ENCODE measurements at places on chromosomes 11 and 22.
A peak's percentile ranks its signal among the peaks of the same experiment; 100 is the strongest.

- DNase-seq: no peak
Measured at GRCh38 chr11:2446590-2447252, 1.9 kb downstream of the KCNQ1 start.

DNA sequence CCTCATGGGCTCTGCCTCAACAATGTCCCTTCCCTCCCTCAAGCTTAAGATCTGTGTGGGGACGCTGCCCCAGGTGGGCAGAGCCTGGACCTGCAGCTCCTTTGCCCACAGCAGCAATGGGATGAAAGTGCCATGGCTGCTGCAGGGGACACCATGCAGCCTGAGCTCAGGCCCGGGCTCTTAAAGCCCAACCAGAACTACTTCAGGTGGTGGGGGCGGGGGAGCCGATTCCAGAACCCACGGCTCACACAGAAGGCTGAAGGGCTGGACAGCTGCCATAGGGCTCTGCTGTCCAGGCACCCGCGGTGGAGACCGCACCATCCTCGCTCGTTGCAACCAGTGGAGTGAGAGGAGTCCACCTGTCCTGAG is 12.5 kb downstream of the CHID1 start:
- no peak for DNase-seq

DNA sequence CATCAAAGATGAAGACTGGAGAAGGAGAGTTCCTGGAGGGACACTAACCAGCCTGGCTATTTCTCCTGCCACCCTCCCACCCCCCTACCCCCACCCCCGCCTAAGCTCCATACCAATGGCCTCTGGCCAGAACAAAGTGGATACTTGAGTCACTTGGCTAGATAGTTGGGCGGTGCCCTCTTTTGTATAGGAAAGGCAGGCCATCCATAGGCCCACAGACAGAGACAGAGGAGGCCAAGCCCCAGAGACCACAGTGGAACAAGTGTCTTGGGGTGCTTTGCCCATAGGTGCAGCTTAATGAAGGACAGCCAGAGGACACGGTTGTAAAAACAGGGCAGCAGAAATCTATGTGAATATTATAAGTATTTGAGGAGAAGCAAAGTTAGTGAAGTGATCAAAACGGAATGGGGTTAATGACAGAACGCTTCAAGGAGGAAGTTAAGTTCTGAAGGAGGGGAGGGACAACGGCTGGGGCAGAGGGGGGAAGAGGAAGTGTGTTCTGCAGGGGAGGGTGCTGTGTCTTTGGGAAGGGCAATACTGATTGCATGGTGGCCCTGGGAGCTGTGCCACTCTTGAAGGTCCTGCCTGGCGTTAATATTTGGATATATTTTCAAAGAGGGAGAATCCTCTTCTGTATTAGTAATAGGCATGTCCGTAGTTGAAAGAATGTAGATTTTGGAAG is 32.7 kb downstream of the FLI1 start:
- no peak for DNase-seq

- DNase-seq: no peak
Measured at GRCh38 chr11:128627666-128628324, 40.4 kb upstream of the ETS1 start.

GRCh38 chr11:10845589-10845988 is 12.3 kb downstream of the ZBED5 start:
- no peak for DNase-seq

DNA sequence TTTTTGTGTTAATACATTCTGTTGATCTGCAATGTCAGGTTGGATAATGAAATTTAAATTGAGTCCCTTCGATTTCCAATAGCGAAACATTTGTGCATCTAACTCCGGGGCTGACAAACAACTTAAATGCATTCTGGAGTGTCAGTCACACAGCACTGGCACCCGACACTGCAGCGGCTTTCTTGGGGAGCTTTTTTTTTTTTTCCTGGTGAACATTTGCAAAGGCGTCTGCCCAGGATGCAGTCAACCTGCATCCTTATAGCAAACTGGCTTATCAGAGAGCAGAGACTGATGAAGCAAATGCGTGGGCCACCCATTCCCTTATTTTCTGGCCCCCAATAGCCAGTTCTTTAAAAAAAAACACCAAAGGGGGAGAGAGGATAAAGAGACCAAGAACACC is 1167.7 kb downstream of the LRRC4C start:
- DNase-seq: no peak

GRCh38 chr11:8262552-8263108 is 1.0 kb downstream of the LMO1 start:
- DNase-seq: peak; percentile 56

DNA sequence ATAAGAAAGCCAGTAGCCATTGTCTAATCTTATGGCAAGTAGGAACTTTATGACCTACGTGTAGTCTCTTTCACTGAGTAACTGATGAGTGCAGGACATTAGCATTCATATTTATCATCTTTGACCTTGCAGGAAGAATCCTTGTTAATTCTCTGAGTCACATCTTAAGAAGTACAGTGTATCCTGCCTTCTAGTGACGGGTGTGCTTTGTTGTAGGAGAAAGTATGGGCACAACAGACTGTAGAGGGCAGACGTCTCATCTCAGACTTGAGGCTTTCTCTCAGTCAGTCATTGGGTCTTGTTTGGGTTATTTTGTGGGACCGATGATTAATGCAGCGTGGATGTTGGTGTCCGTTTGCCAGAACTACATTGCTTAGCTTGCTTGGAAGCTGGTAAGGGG is 6.8 kb downstream of the RNF214 start:
- DNase-seq: peak; percentile 91

DNA sequence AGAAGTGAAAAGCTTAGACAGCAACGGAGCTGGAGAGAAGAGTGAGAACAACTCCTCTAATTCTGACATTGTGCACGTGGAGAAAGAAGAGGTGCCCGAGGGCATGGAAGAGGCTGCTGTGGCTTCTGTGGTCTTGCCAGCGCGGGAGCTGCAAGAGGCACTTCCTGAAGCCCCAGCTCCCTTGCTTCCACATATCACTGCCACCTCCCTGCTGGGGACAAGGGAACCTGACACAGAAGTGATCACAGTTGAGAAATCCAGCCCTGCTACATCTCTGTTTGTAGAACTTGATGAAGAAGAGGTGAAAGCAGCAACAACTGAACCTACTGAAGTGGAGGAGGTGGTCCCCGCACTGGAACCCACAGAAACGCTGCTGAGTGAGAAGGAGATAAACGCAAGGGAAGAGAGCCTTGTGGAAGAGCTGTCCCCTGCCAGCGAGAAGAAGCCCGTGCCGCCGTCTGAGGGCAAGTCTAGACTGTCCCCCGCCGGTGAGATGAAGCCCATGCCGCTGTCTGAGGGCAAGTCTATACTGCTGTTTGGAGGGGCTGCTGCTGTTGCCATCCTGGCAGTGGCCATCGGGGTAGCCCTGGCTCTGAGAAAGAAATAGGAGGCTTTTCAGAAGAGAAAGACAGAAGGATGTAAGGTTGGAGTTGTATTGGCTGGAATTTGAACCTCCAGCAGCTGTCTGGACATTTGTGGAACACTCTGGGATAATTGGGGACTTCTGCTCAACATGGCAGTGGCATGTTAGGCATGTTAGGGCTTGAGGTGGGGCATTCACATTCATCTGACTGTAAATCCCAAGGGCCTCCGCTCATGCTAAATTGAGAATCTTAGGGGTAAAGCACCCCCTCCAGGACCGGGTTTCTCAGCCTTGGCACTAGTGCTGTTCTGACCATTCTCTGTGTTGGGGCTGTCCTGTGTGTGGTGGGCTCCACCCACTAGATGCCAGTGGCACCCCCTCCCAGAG is 47.1 kb downstream of the BID start:
- DNase-seq: no peak

- DNase-seq: no peak
Measured at GRCh38 chr22:48257685-48258055, 1495.2 kb downstream of the TBC1D22A start.

DNA sequence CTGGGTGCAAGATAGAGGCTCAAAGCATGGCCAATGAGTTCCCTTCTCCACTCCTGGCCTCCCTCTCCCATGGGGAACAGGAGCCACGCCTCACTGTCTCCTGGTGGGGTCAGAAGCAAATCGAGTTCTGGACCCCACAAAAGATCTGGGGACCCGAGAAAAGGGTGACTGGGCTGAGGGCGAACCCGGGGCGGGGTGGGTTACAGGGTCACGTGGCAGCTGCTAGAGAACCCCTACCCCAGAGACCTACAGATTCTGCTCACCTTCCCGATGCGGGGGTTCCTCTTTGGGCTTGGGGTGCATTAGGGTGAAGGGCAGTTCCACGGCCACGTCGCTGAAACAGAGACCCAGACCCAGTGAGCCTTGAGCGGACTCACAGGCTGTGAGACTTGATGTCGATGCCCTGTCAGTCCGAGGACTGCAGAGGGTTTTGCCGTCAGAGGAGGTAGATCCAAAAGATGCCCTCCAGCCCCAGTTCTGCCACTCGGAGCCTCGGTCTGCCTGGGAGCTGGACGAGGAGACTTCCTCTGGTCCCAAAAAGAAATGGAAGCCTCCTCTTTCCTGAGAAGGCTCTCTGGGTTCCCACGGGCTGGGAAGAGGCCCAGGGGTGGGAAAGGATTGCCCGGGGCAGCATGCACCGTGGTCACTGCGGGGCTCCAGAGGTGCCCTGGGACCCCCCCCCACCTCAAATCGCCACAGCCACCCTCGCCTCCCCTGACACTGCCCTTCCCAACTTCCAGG is 28.2 kb downstream of the TPBGL start:
- DNase-seq: no peak
